ENCODE measurements at places on chromosomes 12 and 14.

- DNase-seq = no peak
These were observed 1.1 kb downstream of the PPFIBP1 start for GRCh38 chr12:27524839-27525753.

DNA sequence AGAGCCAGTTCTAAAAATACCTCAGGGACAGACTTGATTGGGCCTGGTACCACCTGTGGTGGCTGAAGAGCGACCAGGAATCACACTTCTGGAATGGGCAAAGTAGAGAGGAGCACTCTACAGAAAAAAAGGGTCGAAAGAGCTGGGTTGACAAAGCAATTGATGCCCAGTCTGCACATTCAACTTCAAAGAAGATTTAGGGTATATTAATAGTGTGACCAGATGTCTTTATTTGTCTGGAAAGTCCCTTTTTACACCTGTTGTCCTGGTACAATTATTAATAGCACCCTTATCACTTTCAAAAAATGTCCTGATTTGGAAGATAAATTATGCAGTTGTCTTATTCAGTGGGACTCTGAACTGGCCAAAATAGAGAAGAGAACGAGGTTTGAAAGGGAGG lies 137.5 kb downstream of the DYRK2 start:
- DNase-seq = no peak

- DNase-seq = no peak
These were observed 80.2 kb downstream of the PELI2 start for GRCh38 chr14:56198438-56198837.

GRCh38 chr14:64721899-64722298 lies 17.7 kb downstream of the PLEKHG3 start:
- no peak for DNase-seq

DNA sequence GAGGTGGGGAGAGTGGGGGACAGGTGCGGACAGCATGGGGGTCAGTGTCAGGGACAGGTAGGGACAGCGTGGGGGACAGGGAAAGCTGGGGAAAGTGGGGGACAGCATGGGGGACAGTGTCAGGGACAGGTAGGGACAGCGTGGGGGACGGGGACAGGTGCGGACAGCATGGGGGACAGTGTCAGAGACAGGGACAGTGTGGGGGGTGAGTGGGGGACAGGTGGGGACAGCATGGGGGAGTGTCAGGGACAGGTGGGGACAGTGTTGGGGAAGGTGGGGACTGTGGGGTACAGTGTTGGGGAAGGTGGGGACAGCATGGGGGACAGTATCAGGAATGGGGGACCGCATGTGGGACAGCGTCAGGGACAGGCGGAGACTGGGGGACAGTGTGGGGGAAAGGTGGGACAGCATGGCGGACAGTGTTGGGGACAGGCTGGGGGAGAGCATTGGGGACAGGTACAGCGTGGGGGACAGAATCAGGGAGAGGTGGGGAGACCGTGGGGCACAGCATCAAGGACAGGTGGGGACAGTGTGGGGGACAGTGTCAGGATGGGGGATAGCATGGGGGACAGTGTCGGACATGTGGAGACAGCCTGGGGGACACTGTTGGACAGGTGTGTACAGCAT lies 96.1 kb downstream of the TMEM121 start:
- DNase-seq = no peak

DNA sequence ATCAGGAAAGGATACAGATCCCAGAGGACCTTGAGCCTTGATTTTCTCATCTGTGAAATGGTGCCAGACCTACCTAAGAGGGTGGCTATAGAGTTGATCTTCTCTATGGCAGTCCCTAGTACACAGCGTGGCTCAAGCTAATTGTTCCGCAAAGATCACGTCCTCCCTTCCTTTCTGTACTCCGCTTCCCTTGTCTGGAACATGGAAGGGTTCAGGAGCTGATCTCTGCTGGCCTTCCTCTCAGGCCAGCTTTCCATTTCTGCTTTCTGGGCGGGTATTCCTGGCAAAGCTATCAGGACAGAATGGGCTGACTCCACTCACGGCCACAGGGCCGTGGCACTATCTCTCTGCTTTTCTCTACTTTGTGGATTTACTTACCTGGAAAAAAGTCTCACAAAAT lies 6.5 kb downstream of the CAMKK2 start:
- DNase-seq = no peak
